ENCODE measurements at places on chromosomes 7 and 10. TPM values are rescaled to one million over a fixed set of nuclear protein-coding genes. Genes with fewer than 3 reads are reported as not detected.
A peak's percentile ranks its signal among the peaks of the same experiment; 100 is the strongest.

GRCh38 chr10:94268652-94269051 is 94.1 kb downstream of the NOC3L start:
- no peak for DNase-seq

- DNase-seq, result peak; percentile 73
These were observed 148.7 kb upstream of the RSU1 start for GRCh38 chr10:16965740-16966447.

ARHGAP19 gene
- 15.2 TPM for total RNA-seq

DKK1 gene
- 26.5 TPM for total RNA-seq

- DNase-seq, result no peak
These were observed 155.0 kb downstream of the RNF216 start for GRCh38 chr7:5626498-5626897.

DNA sequence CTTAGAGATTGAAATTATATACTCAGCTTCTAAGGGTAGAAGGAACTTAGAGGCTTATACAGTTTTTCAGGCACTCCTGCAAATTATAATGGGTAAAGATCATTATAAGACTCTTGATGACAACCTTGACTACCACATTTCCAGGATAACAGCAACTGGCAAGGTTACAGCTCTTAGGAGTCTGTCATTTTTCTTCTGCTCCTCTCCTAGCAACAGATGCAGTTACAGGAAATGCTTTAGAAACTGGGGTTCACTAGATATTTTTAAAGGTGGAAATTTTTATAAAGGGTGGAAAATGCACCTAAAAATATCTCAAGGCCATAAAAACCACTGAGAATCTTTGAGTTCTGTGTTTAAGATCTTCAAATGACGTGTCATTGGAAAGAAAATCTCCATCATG is 185.8 kb downstream of the RELN start:
- no peak for DNase-seq

- DNase-seq, result no peak
These were observed 195.5 kb downstream of the CREB5 start for GRCh38 chr7:28607855-28608193.

GRCh38 chr10:18068401-18068800 is 71.8 kb upstream of the CACNB2 start:
- no peak for DNase-seq

DNA sequence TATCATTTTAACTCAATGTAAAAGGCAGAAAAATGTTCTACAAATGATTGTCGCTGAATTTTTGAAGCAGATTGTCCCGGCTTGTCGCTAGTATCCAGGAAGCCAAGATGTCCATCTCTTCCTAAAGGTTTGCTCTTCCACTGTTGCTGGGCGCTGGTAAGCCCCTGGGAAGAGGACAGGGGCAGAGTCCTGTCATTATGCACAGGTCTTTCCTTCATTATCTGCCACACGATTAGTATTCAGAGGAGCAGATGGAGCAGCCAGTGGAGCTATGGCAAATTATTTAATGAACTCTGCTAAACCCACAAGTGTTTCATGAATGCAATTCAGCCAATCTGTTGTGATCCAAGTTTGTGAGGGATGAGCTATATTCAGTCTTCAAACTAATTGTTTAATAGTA is 499.1 kb upstream of the NRP1 start:
- no peak for DNase-seq

- DNase-seq, result no peak
These were observed 89.8 kb upstream of the NPVF start for GRCh38 chr7:25318047-25318446.

GRCh38 chr10:110007701-110008517 is at the start of gene ADD3:
Gene ADD3, plus strand, starts transcription at chr10:110007984. Its CDS starts 92,670 bp downstream, at chr10:110100654.
- peak; percentile 99 for DNase-seq

- DNase-seq, result no peak
These were observed 107.2 kb upstream of the C10orf90 start for GRCh38 chr10:126777714-126778113.

FGL2 gene
- 45.5 TPM for total RNA-seq

DNA sequence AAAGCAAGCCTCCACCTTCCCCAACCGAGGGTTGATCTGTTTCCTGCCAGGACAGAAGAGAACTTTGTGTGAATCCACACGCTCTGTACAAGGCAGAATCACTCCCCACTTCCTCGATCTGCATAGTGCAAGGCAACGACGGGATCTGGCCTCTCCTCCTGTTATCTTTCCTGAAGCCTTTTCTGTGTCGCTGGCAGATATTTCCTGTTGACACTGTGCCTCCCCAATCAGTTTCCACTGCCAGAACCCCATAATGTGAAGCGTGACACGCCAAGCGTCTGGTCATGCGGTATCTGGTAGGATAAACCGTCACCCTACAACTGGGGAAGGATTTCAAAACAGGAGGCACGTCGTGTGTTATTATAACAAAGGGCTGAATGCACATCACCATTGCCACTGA is 57.2 kb downstream of the FAM171A1 start:
- peak; percentile 71 for DNase-seq

DNA sequence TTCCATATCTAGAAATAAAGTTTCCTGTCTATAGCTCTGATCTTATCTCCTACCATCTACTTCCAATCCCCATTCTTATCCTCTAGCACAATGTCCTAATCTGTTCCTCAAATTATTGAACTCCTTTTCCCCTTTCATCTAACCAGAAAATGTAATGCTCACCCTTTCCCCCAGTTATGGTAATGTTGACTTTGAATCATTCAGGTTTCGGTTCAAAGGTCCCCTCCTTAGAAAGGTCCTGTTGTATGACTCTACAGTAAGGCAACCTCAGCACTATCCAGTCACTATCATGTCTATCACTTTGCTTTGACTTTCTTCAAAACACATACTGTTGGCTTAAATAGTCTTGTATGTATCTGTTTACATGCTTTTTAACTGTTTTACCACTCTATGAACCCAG is 264.2 kb upstream of the PCDH15 start:
- no peak for DNase-seq

- DNase-seq, result no peak
These were observed 145.8 kb upstream of the ANK3 start for GRCh38 chr10:60535427-60535826.

DNA sequence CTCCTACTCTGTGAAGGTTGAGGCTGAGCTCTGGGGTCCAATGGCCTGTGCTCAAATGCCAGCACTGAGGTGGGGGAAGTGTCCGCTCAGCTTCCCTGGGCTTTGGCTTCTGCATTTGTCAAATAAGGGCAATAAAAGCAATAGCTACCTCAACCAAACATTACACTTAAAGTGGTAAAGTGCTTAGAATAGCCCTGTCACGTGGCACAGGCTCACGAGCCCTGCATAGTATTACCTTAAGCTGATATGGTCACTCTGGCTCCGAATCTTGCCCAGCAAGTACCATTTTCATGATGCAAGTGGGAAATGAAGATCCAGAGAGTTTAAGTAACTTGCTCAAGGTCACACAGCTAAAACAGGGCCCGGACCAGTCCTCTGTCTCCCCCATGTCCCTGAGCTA is 451.1 kb upstream of the ZMIZ1 start:
- no peak for DNase-seq

NPFFR1 gene
- 1.2 TPM for total RNA-seq

DNA sequence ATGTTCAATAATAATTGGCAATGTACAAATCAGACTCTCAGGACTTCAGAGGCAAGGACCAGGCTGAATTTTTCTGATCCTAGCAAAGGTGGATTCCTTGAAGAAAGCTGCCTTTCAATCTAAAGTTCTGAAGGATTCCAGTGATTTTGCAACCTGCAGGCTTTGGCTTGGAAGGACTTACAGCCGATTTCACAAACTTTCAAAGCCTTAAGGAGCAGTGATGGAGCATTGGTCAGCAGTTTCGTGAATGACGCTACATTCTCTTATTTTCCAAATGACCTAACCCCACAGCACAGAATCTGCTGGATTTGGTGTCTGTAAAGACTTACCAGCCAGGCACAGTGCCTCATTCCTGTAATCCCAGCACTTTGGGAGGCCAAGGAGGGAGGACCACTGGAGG is 167.5 kb downstream of the ARHGAP12 start:
- peak; percentile 69 for DNase-seq

SFTPA1 gene
- 0.48 TPM for total RNA-seq

DNA sequence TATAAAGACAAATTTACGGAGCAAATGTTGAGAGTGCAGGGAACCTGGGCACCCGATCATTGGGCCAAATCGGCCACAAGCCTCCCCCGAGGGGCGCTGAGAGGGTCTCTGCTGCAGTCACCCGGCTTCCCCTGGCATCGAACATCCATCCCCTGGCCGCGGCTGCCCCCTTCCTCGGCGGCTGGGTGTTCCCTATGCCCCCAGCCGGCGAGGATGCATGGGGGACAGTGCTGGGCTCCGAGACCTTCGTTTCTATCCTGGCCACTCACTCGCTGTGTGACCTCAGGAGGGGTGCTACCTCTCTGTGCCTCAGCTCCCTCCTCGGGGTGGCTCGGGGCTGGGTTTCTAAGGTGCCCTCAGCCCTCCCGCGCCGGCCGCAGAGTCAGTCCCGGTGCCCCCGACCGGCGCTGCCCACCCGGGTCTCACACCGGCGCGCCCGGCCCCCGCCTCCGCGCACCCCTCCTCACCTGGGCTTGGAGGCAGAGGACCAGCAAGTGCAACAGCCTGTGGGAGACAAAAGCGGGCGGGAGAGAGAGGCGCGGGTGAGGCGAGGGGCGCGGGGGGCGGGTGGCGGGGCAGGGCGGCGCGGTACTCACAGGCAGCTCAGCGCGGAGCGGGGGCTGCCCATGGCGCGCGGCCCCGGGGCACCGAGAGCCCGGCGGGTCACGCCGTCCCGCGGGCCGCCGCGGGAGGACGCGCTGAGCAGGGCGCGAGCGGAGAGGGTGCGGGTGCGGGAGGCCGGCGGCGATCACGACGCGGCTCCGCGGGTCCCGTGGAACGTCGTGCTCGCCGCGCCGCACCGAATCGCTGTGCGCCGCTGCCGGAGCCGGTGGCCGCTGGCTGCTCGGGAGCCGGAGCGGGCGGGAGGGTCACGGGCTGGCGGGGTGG is at the start of gene FGF8:
FGF8 (minus strand) TSS at position 842 of the 888 bp plus-strand sequence; CDS start at position 628, 214 bp downstream.
- DNase-seq, result no peak

CLDN3 gene
- total RNA-seq, result 0.72 TPM

DNA sequence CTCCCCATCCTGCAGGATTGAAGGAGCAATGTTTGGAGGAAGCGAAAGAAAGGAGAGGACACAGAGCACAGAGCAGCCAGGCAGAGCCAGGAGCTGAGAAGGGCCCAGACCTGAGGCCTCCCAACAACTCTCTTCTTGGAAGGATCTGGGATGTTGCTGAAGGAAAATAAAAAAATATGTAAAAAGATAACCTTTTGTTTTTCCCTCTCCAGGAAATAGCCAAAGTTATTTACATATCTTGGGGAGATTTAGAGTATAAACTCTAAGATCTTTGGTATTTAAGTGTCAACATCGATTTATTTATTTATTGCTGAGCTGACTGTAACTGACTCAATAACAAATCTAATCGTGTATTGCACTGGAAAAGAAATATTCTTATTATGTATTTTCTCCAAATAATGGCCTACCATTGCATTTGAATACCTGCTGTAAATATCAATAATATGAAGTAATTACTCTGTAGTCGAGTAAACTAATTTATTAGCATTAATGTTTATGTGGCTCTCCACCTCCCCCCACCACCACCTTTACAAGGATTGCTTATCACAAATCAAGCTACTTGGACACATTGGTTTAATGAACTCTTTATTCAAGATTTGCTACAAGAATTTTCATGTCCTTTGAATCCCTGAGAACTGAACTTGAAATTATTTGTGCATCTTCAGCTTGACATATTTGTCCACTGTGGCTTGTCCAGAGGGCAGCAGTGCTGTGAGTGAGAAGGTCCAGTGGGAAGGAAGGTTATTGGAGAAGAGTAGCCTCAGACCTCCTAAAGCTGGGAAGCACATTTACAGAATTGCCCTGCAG is 1.8 kb upstream of the HOXA11 start:
- DNase-seq, result no peak

CHAT gene
- total RNA-seq, result not detected

EPHB4 gene
- total RNA-seq, result 97.3 TPM

DNA sequence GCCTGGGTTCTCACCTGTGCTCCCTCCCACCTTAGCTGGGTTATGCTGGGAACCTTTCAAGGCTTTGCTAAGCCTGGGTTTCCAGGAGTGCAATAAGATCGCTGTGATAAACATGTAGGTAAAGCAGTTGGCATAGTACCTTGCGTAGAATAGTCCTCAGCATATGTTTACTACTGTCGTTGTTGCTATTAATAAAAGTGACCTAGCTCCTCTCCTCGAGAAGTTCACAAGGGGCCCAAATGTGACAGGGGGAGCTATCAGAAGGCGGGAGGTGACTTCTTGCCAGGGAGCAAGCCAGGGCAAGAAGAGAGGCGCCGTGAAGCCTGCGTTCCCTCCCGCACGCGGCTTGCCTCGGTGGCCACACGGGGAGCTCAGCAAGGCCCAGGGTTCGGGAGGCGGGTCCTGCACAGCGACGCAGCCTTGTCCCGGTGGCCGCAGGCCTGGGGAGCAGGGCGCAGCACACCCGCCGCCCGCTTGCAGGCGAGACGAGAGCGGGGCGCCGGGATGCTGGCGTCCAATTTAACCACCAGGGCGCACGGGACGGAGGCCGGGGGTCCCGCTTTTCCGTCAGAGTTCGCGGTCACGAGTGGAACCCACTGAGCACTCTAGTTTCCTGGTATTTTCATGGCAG is 106.2 kb downstream of the SNX10 start:
- DNase-seq, result no peak

SPDYE8 gene
- 0.48 TPM for total RNA-seq

- no peak for DNase-seq
These were observed 186.7 kb upstream of the ADARB2 start for GRCh38 chr10:1923998-1924397.

- DNase-seq, result peak; percentile 84
These were observed 70.8 kb downstream of the CHN2 start for GRCh38 chr7:29265208-29265923.

DNA sequence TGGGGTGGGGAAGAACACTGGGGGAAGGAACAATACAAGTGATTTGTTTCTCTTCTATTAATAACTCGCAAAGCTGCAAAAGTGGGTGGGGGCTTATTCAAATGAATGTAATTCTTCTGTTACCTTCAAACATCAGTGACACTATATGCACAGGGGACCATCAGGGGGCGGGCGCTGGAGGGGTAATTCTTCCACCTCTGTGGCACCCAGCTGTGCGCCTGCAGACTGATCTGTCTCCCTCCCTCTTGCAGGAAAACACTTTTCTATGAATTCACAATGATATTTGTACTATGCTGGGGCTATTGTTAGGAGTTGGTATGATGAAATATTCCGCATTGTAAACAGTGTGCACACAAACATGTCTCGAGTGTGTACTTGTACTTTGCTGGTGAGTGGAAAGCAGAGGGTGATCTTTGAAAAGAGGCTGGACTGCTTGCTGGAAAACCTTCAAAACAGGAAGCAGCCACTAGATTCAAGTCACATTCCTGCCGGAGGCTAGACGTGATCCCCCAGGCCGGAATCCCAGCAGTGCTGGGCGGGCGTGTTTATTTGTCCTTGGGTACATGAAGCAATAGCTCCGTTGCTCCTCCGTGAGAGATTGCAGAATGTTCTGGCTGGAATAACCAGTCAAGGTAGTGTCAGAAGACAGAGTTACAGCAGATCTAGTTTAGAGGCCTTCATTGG is 15.8 kb upstream of the BNIP3 start:
- DNase-seq, result peak; percentile 89

ACTA2 gene
- 11,557 TPM for total RNA-seq

CLCN1 gene
- total RNA-seq, result not detected

BLNK gene
- 6.7 TPM for total RNA-seq

DNA sequence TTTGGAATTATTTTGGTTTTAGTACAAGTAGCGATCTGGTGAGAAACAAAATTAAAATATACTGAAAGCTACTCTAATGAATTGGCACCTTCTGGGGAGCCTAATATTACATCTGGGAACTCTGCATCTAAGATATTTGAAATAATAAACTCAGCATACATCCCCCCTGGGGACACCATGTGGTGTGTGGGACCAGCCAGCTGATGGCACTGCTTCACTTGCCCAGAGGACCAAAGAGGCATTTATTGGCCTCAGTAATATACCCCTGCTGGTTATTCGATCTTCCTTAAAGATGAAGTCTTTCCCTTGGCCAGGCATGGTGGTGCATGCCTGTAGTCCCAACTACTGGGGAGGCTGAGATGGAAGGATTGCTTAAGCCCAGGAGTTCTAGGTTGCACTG is 195.1 kb upstream of the AUTS2 start:
- no peak for DNase-seq
